ENCODE measurements at places on chromosomes 5 and 9.

- DNase-seq = peak; percentile 28
Measured at GRCh38 chr9:127707766-127708165, 978 bp downstream of the CFAP157 start.

DNA sequence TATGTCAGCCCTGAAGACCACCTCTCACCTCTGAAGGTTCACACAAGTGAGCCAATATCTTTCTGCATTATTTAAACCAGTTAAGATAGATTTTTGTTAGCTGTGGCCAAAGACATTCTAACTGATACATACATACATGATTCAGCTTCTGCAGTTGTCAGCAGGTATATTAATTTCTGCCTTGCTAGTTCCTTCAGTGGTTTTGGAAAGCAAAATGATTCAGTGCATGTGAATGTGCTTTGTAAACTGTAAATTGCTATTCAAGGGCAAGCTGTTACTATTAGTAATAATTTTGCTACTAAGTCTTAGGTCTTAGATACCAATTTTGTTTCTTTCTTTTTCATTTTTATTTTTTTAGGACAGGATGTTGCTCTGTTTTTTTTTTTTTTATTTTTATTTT lies 89.2 kb upstream of the ERBIN start:
- no peak for DNase-seq

- no peak for DNase-seq
Measured at GRCh38 chr9:134912126-134912840, 5.4 kb downstream of the FCN1 start.

- DNase-seq = no peak
Measured at GRCh38 chr9:123391946-123392345, 35.9 kb downstream of the CRB2 start.

GRCh38 chr9:98428454-98428853 lies 173.0 kb upstream of the TBC1D2 start:
- DNase-seq = no peak

GRCh38 chr5:54018438-54018837 lies 291.9 kb downstream of the ARL15 start:
- DNase-seq = no peak

GRCh38 chr5:95799191-95799835 lies 23.2 kb downstream of the GLRX start:
- DNase-seq = no peak

DNA sequence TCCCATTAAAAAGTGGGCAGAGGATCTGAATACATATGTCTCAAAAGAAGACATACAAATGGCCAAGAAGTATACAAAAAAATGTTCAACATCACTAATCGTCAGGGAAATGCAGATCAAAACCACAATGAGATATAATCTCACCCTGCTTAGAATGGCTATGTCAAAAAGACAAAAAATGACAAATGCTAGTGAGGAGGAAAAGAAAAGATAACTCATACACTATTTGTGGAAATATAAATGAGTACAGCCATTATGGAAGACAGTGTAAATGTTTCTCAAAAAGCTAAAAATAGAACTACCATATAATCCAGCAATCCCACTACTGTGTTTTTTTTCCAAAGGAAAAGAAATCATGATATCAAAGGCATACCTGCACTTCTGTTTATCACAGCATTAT lies 450.7 kb downstream of the EFNA5 start:
- no peak for DNase-seq

GRCh38 chr5:33381243-33381642 lies 59.5 kb upstream of the TARS1 start:
- DNase-seq = no peak

DNA sequence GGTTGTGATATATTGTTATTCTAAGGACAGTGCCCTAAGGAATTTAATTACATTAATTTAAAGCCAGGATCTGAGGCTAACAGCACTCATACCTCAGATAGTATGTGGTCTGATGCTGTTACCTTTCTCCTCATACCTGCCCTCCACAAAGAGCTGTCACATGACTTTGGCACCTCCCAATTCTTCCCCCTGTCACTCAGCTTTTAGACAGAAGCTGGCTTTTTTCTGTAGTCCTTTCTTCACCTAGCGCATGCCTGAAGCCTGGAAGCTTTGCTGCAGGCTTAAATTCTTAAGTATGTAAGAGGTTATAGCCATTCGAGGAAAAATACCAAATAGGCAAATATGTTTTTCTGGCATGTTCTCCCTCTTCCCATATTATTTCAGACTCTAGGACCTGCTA lies 61.0 kb upstream of the ADAMTS19 start:
- DNase-seq = no peak

DNA sequence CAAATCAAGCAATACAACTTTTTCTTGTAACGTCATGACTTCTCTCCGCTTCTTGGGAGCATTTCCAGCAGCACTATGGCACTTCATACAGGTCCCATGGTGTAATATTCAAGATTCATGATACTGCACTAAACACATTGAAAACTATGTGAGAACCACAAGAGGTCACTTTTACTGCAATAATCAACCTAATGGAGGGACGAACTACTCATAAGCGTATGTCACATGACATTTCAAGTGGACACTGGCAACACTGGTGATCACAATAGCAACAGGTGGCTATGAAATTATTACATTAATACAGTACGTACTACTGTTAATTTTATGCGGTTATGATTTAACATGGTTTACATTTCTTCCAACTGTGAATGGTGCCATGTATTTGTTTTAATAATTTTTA lies 78.6 kb upstream of the TBC1D9B start:
- DNase-seq = no peak

DNA sequence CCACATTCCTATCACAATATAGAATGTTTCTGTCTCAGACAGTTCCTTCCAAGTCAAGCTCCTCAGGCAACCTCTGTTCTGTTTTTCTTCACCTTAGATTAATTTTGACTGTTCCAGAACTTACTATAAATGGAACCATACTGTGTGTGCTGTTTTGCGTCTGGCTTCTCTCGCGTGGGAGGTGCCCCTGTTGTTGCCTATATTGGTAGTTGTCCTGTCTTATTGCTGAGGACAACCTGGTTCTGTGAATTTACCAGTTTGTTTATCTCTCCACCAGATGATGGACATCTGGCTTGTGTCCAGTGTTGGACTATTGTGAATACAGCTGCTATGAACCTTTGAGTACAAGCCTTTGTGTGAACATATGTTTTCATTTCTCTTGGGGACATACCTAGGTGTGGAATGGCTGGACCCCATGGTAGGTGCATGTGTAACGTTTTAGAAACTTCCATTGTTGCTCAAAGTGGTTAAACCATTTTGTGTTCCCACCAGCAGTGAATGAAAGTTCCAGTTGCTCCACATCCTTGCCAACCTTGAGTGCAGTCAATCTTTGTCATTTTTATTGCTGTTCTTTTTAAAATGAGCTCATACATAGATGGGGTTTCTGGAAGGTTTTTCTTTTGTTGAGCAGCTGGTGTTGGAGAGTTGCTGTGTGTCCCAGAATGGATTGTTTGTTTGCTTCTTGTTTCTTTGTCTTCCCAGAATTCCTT lies 18.1 kb downstream of the HMCN2 start:
- no peak for DNase-seq

DNA sequence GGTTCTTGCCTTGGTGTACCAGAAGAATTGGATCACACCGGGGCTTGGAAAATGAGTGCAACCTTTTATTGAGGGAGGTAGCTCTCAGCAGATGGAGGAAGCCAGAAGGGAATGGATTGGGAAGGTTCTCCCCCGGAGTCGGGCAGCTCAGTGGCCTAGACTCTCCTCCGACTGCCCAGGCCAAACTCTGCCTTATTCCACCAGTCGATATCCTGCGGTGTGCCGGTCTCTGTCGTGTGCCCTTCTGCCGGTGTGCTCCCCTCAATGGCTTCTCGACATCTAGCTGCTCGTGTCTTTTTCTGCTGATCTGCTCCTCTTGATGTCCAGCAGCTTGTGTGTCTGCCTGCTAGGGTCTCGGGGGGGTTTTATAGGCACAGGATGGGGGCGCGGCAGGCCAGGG lies 87.4 kb upstream of the CCL21 start:
- DNase-seq = no peak

DNA sequence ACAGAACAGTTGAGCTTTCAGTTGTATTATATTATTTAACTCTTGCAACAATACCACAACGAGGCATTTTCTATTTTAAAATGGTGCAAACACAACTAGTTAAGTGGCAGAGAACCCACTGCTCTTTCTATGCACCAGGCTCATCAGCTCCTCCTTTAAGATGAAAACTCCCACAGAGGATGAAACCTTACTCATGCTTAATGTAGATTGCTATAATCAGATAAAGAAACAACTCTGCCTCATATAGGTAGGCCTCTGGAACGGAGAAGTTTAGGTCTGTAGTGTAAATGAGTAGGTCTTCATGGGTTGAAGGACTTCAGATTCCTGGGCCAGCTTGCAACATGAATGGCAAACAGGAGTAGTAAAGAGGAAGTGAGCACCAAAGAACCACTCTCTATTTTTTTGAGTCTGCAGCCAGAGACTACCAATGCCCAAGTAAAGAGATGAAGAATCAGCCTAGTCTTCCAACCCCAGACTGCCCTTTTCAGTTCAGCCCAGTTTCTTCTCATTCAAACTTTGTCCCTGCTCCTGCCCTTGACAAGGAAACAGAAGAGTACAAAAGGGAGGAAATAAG lies 33.9 kb downstream of the HACD4 start:
- DNase-seq = no peak

DNA sequence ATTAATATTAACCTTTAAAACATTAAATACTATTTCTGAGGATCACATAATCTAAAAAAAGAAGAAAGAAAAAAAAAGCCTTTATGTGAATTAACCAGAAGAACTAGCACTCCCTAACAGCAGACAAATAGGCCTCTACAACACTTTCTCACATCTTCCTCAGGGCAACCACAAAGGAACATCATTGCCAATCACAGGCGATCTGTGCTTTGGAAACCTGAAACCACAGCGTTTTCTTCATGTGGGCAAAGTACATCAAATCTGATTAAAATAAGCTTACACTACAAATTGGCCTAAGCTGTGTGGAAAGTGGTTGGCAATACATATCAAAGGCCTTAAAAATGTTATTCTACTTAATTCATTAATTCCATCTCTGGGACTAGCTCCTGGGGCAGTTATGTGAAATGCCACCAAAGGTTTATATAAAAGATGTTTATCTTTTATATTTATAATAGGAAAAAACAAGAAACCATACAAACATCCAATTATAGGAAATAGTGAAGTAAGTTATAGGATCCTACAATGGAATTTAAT lies 184.8 kb upstream of the TBCA start:
- peak; percentile 48 for DNase-seq

GRCh38 chr5:78331523-78332080 lies 28.8 kb upstream of the SCAMP1 start:
- DNase-seq = no peak

- DNase-seq = no peak
Measured at GRCh38 chr9:94584555-94584954, 9.1 kb downstream of the FBP2 start.

GRCh38 chr9:133155156-133155555 lies 8.6 kb downstream of the GBGT1 start:
- DNase-seq = no peak

DNA sequence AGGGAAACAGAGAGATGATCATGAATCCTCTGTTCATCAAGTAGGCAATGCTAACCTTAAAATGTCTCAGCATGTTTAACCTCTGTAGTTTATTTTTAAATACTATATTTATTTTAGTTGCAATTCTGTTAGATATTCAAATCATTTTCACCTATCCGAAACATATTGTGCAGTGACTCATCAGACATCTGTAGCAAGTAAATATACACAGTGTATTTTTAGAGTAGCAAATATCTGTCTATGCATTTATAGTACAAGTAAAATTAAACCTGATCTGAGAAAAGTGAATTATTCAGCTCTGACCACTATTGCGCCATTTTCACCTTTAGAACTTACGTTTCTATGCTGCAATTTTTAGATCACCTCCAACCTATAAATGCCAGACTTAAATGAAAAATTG lies 24.3 kb upstream of the TUSC1 start:
- no peak for DNase-seq

DNA sequence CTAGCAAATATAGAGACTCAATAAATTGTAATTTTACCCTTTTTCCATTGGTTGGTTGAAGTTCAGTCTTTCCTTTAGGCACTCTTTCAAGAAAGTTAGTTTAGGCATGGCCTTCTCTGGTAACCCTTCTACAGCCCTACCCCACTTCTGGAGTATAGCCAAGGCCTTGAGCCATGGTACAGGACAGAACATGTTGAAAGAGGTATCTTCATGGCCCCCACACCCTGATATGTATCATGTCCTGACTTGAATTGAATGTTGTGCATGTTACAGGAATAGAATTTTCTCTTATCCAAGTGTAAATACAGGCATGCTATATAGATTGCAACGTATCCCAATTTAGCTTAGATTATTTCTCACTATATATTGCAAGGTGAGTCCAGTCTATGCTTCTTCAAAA lies 175.6 kb downstream of the CD180 start:
- DNase-seq = no peak

DNA sequence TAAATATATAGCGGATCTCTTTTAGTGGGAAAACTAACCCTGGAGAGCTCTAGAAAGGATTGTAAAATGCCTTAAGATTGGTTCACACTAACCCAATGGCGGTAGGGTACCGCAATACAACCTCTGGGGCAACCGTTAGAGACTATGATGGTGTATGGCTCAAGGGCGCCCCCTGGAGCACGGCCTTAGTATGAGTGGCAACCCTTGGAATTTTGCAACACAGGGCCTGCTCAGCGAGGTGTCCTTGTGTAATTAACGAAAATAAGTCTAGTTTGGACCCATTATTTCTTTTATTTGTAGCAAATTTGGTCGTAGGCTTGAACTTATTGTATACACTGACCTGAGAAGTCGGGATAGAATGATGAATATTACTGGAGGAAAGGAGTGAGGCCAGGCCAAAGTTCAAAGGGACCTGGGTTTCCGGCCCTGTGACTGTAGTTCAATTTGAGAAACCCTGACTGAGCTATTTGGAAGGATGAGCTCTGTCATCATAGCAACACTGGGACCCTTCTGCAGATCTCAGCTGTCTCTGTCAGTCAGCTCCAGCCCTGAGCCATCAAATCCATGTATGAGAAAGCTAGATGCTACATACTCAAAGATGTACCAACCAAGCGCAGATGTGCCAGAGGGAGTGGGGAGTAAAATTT lies 54.8 kb downstream of the CAMK4 start:
- DNase-seq = peak; percentile 84

- DNase-seq = no peak
Measured at GRCh38 chr5:62608529-62609511, 30.2 kb downstream of the LRRC70 start.

DNA sequence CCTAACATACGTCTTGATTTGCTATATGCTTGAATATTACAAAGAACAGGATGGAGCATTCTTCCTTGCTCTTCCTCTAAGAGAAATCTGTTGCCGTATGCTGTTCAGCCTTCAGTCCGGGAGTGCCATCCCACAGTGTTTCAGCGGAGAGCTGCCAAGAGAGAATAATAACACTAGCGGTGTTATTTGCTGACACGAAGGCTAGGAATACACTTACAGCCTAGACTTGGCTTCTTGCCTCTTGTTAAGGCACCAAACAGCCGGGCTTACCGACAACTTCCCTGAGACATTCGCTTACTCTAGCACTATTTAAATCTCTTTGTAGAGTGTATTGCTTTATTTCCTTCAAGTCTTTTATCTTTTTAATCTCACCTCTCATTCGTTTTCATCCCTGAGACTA lies 31.4 kb downstream of the KCTD16 start:
- DNase-seq = no peak

- no peak for DNase-seq
Measured at GRCh38 chr9:5569409-5569808, 59.1 kb downstream of the PDCD1LG2 start.

Measured in activated CD4-positive, alpha-beta T cell treated with anti-CD3 and anti-CD28 coated beads, Interleukin-2, Interleukin-4, amounts not matched to agents 100 ng/mL and 50 ng/mL, durations not matched to agents 16 hours and 8 hours (primary cell).